T-cell (primary cell): ENCODE measurements at places on chromosomes 16 and 17.

DNA sequence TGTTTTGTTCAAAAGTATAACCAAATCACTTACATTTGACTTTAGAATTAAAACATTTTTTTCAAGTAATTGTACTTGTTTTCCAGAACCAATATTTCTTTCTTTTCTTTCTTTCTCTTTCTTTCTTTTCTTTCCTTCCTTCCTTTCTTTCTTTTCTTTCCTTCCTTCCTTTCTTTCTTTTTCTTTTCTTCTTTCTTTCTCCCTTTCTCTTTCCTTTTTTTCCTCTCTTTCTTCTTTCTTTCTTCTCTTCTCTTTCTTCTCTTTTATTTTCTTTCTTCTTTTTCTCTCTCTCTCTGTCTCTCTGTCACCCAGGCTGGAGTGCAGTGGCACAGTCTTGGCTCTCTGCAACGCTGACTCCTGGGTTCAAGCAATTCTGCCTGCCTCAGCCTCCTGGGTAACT is 26.4 kb upstream of the PSMC5 start:
- no peak for DNase-seq
- no peaks in the 10 kb centered on the region for H3K4me1 ChIP-seq
- peaks cover 90% of the 10 kb centered on the region for H3K36me3 ChIP-seq
- H3K27ac ChIP-seq: no peak overlapping the region
- no peak overlapping the region for H3K4me3 ChIP-seq
- H3K27me3 ChIP-seq: no peaks in the 10 kb centered on the region

DNA sequence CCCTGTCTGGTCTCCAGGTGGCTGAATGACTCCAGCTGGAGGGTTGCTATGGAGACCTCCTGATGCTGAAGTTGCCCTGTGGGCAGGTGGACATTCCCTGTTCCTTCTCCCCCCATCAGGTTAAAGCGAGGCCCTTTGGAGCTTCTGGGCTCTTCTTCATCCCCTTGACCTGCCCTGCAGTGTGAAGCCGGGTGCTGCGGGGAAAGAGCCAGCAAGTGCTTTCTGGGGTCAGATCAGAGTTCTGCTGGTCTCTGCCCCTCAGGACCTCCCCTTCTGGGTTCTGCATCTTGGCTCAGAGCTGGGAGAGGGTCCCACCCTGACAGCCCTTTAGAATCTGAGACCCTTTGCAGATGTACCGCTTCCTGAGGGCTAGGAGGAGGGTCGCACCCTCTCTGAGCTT is 25.1 kb downstream of the NKD1 start:
- no peak overlapping the region for H3K27ac ChIP-seq
- H3K4me1 ChIP-seq: no peaks in the 10 kb centered on the region
- no peak overlapping the region for H3K4me3 ChIP-seq
- no peaks in the 10 kb centered on the region for H3K36me3 ChIP-seq
- H3K27me3 ChIP-seq: no peaks in the 10 kb centered on the region
- DNase-seq: no peak

DNA sequence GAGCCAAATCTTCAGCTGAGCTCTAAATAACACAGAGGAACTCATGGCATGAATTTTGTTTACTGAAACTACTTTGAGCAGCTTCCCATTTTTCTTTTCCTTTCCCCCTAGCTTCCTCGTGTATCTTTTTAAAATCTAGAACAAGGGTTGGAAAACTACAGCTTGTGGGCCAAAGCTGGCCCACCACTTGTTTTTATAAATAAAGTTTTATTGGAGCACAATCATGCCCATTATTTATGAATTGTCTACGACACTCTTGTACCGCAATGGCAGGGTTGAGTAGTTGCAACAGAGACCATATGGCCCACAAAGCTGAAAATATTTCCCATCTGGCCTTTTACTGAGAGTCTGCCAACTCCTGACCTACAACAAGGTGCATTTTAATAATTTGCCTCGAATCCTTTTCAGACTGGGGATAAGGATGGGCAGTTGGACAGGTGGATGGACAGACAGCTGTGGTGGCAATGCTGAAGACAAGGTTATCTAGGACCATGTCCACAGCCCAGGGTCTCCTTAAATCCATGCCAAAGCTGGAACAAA is 87.7 kb downstream of the RMI2 start:
- no peak for DNase-seq
- H3K4me1 ChIP-seq: no peaks in the 10 kb centered on the region
- H3K27ac ChIP-seq: no peak overlapping the region
- H3K27me3 ChIP-seq: no peaks in the 10 kb centered on the region

DNA sequence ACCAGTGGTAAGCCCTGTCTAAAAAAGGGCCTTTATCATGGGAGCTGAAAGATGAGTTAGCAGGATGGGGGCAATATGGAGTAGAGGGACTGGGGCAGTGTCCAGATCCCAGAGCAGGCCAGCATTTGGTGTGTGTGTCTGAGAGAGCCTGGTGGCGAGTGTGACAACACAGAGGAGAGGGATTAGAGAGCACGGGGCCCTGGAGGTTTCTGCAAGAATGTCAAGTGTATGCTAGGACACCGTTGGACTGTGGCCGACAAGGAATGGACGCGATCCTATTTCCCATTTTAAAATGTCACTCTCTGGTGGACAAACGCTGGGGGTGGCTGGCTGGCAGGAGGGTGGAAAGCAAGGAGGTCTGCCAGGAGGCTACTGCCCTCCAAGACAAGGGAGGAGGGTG is 12.4 kb downstream of the TAC4 start:
- no peaks in the 10 kb centered on the region for H3K4me1 ChIP-seq
- peaks cover 48% of the 10 kb centered on the region for H3K36me3 ChIP-seq
- no peak for DNase-seq
- no peak overlapping the region for H3K4me3 ChIP-seq
- H3K27ac ChIP-seq: no peak overlapping the region
- no peaks in the 10 kb centered on the region for H3K27me3 ChIP-seq

DNA sequence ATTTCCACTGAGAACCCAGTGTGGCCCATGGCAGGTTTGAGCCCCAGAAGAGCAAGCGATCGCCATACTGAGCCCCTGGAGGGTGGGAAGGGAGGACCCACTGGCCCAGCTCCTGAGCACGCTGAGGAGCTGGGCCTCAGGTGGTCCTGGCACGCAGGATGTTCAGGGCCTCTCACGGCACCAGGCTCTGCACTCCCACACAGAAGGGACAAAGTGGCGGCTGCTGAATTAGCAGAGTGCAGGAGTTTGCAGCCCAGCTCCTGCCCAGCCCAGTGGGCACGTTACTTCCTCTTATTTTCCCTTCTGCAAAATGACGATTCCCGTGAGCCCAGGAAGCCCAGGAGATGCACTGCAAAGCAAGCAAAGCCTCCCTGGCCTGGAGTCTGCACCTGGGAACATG is 42.3 kb upstream of the MTSS2 start:
- H3K27me3 ChIP-seq: no peaks in the 10 kb centered on the region
- H3K27ac ChIP-seq: no peak overlapping the region
- no peak overlapping the region for H3K4me3 ChIP-seq
- no peak for DNase-seq

- H3K36me3 ChIP-seq: peaks cover 5% of the 10 kb centered on the region
- no peak overlapping the region for H3K4me3 ChIP-seq
- H3K27me3 ChIP-seq: no peaks in the 10 kb centered on the region
- H3K27ac ChIP-seq: no peak overlapping the region
- no peak for DNase-seq
Observed at GRCh38 chr17:18015593-18015992, 23.4 kb downstream of the ATPAF2 start.

DNA sequence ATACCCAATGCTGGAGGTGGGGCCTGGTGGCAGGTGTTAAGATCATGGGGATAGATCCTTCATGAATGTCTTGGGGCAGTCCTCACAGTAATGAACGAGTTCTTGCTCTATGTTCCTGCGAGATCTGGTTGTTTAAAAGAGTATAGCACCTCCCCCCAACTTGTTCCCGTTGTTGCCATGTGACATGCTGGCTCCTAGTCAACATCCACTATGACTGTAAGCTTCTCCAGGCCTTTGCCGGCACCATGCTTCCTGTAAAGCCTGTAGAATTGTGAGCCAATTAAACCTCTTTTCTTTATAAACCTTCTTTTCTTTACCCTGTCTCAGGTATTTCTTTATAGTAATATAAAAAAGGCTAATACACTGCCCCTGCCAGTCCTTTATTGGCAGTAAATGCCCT is 33.3 kb downstream of the RANBP10 start:
- DNase-seq: no peak
- no peaks in the 10 kb centered on the region for H3K4me1 ChIP-seq

DNA sequence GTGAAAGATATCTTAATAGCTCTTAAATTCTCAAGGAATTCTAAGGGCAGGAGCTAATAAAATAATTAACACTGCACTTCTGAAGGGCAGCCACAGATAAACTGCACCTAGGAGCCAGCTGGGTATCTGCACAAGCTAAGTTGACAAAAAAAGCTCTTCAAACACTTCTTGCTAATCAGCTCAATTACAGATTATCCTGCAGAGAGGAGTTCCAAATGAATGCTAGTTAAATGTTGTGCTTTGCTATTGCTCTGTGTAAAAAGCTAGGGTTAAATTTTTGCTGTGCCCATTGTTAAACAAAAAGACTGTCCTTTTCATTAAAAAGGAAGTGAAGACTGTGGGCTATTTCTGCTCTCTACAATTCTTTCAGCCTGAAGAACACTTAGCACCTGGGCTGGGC is 158.5 kb upstream of the SHISA6 start:
- H3K27me3 ChIP-seq: no peaks in the 10 kb centered on the region
- H3K36me3 ChIP-seq: no peaks in the 10 kb centered on the region
- no peak overlapping the region for H3K27ac ChIP-seq
- no peak overlapping the region for H3K4me3 ChIP-seq
- no peaks in the 10 kb centered on the region for H3K4me1 ChIP-seq

GRCh38 chr16:51487880-51488279 is 336.8 kb upstream of the SALL1 start:
- H3K4me1 ChIP-seq: no peaks in the 10 kb centered on the region
- DNase-seq: no peak
- no peaks in the 10 kb centered on the region for H3K27me3 ChIP-seq
- no peaks in the 10 kb centered on the region for H3K36me3 ChIP-seq
- no peak overlapping the region for H3K4me3 ChIP-seq

DNA sequence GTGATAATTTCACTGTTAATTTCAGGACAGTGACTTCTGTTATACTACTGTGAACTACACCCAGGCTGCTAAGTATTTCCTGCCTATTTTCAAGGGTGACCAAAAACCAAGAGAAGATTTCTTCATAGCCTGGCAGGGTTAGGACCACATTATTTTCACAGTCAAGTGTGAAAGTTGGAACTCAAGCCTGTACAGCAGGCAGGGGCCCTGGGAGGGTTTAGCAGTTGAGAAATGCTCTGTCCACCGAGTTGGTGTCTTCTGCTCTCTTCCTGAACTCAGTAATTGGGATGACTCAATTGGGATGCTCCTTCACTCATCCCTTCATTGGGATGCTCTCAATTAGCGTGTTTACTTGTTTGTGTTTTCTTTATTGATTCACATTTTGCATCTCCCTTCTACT is 347.3 kb upstream of the CDH11 start:
- no peak for DNase-seq
- H3K27me3 ChIP-seq: no peaks in the 10 kb centered on the region
- no peaks in the 10 kb centered on the region for H3K4me1 ChIP-seq
- no peak overlapping the region for H3K27ac ChIP-seq
- no peak overlapping the region for H3K4me3 ChIP-seq

- no peak within 1 kb of the TSS for H3K27ac ChIP-seq
- no peaks in the 10 kb centered on the region for H3K27me3 ChIP-seq
- H3K4me3 ChIP-seq: peak within 1 kb of the TSS; percentile 62
- H3K36me3 ChIP-seq: no peaks in the 10 kb centered on the region
- no peak for DNase-seq
Observed at GRCh38 chr17:82212331-82213250, at the start of gene CCDC57. Gene CCDC57, minus strand, starts transcription at chr17:82212842. Its CDS starts 10,898 bp downstream, at chr17:82201944.

GRCh38 chr17:44502598-44503146 is 534 bp downstream of the GPATCH8 start:
- H3K4me1 ChIP-seq: peaks cover 35% of the 10 kb centered on the region
- H3K4me3 ChIP-seq: peak overlapping the region; percentile 83
- H3K36me3 ChIP-seq: no peaks in the 10 kb centered on the region
- peaks cover 9% of the 10 kb centered on the region for H3K27me3 ChIP-seq
